ENCODE measurements at places on chromosomes 13 and 19.
A peak's percentile ranks its signal among the peaks of the same experiment; 100 is the strongest.

DNA sequence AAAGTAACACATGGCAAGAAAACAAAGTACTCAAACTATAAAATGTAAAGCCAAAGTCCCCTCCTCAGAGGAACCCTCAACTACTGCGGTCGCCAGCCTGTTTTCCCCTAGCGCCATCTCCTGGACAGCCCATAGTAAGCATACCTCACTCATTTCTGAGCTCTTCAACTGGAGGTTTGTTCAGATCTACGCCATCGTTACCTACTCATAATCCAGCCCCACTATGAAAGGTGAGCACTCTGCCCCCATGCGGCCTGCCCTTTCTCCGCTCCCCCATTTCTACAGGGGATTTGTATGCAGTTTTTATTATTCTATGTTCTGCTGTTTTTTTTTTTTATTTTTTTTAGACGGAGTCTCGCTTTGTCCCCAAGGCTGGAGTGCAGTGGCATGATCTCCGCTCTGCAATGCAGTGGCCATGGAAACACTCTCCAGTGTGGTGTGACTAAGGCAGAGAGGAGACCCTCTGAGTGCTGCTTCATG, 26.2 kb downstream of the OPA3 start:
- no peaks in the 10 kb centered on the region for H3K36me3 ChIP-seq
- no peak for DNase-seq
- H3K4me1 ChIP-seq, result no peaks in the 10 kb centered on the region
- H3K27me3 ChIP-seq, result no peaks in the 10 kb centered on the region
- H3K27ac ChIP-seq, result no peak overlapping the region
- no peak overlapping the region for H3K4me3 ChIP-seq

GRCh38 chr13:71274923-71275608, 591.9 kb downstream of the DACH1 start:
- H3K4me1 ChIP-seq, result no peaks in the 10 kb centered on the region
- H3K36me3 ChIP-seq, result no peaks in the 10 kb centered on the region
- H3K27ac ChIP-seq, result no peak overlapping the region
- no peak overlapping the region for H3K4me3 ChIP-seq
- no peaks in the 10 kb centered on the region for H3K27me3 ChIP-seq
- DNase-seq, result no peak

DNA sequence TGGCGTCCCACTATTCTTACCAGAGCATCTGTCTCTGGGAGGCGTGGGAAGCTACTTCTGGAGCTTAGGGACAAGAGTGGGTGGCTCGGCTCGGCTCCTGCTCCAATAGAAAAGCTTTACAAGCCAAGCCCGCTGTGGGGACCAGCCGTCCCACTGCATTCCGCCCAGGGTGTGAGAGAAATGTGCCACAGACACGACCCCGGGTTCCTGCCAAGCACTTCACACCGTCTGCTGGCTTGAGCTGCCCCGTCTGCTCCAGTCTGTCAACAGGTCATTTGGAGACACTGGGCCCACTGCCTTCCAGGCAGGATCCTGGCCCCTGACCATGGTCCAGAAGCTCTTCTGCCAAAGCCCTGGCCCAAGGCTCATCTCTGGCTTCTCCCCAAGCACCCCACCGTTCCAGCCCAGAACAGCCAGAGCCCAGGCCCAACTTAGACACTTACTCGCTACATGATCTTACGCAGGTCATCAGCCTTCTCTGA, 6.5 kb upstream of the FKRP start:
- no peak for DNase-seq
- H3K27me3 ChIP-seq, result no peaks in the 10 kb centered on the region
- no peaks in the 10 kb centered on the region for H3K36me3 ChIP-seq
- no peaks in the 10 kb centered on the region for H3K4me1 ChIP-seq
- peak overlapping the region; percentile 68 for H3K27ac ChIP-seq
- H3K4me3 ChIP-seq, result peak overlapping the region; percentile 1

DNA sequence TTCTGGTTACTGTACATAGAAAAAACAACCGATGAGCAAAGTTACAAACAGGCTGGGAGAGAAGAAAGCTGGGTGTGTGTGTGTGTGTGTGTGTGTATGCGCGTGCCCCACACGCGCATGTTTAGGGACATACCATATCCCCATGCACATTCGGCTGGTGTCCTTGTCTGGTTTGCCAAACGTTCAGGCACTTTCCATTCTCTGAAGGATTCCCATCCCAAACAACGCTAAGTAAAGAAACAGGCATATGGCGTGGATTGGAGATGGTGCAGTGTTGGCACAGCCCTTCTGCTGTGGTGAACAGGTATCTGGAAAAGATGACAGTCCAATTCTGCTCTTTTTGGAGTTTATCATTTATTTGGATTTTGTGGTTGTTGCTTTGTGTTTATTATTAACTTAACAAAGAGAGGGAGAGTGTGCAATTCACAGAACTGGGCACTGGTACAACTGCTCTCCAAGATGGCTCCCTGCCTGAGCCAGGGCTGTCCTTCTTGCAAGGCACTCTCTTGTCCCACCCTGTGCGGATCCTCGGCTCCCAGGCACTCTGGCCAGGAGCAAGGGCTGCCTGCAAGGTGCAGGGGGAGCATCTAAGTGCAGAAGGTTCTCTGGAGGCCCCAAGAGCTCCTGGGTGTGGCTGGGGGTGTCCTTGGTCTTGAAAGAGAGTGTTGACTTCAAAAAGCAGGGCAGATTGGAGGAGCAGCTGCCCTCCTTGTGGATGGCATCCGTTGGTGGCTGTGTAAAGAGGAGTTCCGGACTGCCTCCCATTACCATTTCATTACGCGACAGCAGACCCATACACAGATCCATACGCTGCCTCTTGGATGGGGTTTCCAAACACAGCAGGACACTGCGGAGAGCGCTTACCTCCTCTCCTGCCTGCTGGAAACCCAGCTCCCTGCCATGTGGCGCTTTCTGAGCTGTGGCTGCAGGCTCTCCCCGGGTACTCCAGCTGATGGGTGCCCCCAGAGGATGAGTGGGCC, 263.1 kb downstream of the ZNF536 start:
- DNase-seq, result no peak
- H3K27me3 ChIP-seq, result no peaks in the 10 kb centered on the region
- no peaks in the 10 kb centered on the region for H3K4me1 ChIP-seq
- H3K4me3 ChIP-seq, result no peak overlapping the region
- H3K36me3 ChIP-seq, result no peaks in the 10 kb centered on the region

- no peaks in the 10 kb centered on the region for H3K4me1 ChIP-seq
- H3K27ac ChIP-seq, result no peak overlapping the region
- H3K4me3 ChIP-seq, result no peak overlapping the region
- no peaks in the 10 kb centered on the region for H3K27me3 ChIP-seq
Observed at GRCh38 chr19:17831419-17831888, 10.1 kb upstream of the INSL3 start.

GRCh38 chr13:22298530-22298929, 627.7 kb downstream of the FGF9 start:
- H3K4me1 ChIP-seq, result no peaks in the 10 kb centered on the region
- H3K27ac ChIP-seq, result no peak overlapping the region
- H3K36me3 ChIP-seq, result no peaks in the 10 kb centered on the region
- no peak for DNase-seq

DNA sequence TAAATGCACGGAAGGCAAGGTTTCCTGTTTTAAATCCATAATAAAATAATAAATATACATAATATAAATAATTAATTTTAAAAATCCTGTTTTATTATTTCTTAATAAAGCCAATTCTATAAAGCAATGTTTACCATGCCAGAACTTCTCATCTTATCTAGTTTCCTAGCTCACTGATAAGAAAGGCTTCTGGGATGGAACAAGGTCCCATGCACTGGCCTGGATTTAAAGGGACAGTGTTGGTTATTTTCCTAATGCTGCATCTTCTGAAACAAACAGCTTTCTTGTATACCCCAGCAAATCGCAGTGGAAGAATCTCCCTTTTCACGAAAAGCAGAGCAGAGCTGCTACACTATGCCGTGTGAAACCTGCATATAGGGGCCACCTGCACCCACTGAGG, 68.8 kb downstream of the LNX2 start:
- H3K4me1 ChIP-seq, result no peaks in the 10 kb centered on the region
- DNase-seq, result no peak
- H3K4me3 ChIP-seq, result no peak overlapping the region
- H3K36me3 ChIP-seq, result peaks cover 4% of the 10 kb centered on the region

- no peaks in the 10 kb centered on the region for H3K27me3 ChIP-seq
- no peak overlapping the region for H3K27ac ChIP-seq
Observed at GRCh38 chr13:99295488-99296252, 11.5 kb downstream of the GPR183 start.

GRCh38 chr19:1340681-1341469, 42.8 kb upstream of the NDUFS7 start:
- H3K4me1 ChIP-seq, result no peaks in the 10 kb centered on the region
- H3K4me3 ChIP-seq, result no peak overlapping the region
- no peaks in the 10 kb centered on the region for H3K27me3 ChIP-seq

GRCh38 chr19:46924874-46925547, 64.2 kb downstream of the ARHGAP35 start:
- H3K4me3 ChIP-seq, result peak overlapping the region; percentile 49
- H3K27ac ChIP-seq, result peak overlapping the region; percentile 86
- no peaks in the 10 kb centered on the region for H3K27me3 ChIP-seq
- no peaks in the 10 kb centered on the region for H3K36me3 ChIP-seq

GRCh38 chr13:113001241-113002140, 32.5 kb downstream of the MCF2L start:
- H3K4me3 ChIP-seq, result no peak overlapping the region
- no peaks in the 10 kb centered on the region for H3K36me3 ChIP-seq
- H3K4me1 ChIP-seq, result no peaks in the 10 kb centered on the region

- no peaks in the 10 kb centered on the region for H3K27me3 ChIP-seq
- DNase-seq, result no peak
- H3K36me3 ChIP-seq, result no peaks in the 10 kb centered on the region
- H3K4me1 ChIP-seq, result no peaks in the 10 kb centered on the region
Observed at GRCh38 chr13:74845806-74846205, 636.2 kb downstream of the TBC1D4 start.

DNA sequence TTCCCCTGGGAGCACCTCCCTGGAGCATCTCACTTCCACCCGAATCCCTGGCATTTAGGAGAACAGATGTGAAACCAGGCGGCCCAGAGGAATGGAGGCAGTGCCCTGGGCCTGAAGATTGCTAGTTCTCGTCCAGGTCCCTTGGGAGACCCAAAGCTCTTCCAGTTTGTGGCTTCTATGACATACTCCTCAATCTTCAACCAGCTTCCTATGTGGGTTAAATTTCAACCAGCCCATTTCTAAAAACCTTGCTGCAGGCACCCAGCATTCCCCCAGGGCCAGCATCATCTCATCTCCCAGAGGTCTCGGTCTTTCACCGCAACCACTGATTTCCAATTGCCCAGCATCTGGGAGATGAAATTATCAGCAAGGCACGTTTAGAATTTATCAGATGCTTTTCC, 46.0 kb upstream of the STK24 start:
- H3K4me1 ChIP-seq, result no peaks in the 10 kb centered on the region
- H3K27ac ChIP-seq, result no peak overlapping the region
- H3K4me3 ChIP-seq, result no peak overlapping the region
- H3K36me3 ChIP-seq, result no peaks in the 10 kb centered on the region

GRCh38 chr13:33644581-33645543, 173.1 kb upstream of the RFC3 start:
- peak overlapping the region; percentile 78 for H3K27ac ChIP-seq
- H3K4me3 ChIP-seq, result no peak overlapping the region
- DNase-seq, result no peak
- no peaks in the 10 kb centered on the region for H3K36me3 ChIP-seq
- no peaks in the 10 kb centered on the region for H3K4me1 ChIP-seq

- no peak overlapping the region for H3K27ac ChIP-seq
- H3K4me3 ChIP-seq, result no peak overlapping the region
- no peaks in the 10 kb centered on the region for H3K36me3 ChIP-seq
- DNase-seq, result no peak
- H3K4me1 ChIP-seq, result no peaks in the 10 kb centered on the region
Observed at GRCh38 chr13:74528734-74529513, 394.7 kb upstream of the KLF12 start.

DNA sequence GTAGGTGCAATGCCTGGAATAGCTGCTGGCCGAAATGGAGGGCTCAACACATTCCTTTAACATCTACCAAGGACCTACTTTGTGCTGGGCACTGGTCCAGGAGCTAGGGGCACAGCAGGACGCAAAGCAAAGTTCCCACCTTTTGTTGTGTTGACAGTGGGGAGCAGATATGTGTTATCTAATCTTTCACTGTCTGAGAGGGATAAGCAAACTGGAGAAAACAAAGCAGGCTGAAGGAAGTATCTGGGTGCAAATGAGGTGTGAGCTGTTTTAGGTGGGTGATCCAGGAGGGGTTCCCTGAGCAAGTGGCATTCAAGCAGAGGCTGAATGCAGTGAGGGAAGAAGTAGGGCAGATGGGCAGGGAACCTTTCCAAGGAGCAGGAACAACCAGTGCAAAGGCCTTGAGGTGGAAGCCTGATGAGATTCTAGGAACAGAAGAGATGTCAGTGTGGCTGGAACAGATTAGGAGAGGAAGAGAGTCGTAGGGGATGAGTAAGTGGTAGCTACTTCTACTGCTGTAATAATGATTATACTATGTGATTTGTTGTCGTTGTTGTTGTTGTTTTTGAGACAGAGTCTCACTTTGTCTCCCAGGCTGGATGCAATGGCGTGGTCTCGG, 2.2 kb upstream of the PLAUR start:
- no peaks in the 10 kb centered on the region for H3K27me3 ChIP-seq
- H3K36me3 ChIP-seq, result no peaks in the 10 kb centered on the region
- H3K27ac ChIP-seq, result no peak overlapping the region
- DNase-seq, result no peak
- H3K4me1 ChIP-seq, result no peaks in the 10 kb centered on the region

DNA sequence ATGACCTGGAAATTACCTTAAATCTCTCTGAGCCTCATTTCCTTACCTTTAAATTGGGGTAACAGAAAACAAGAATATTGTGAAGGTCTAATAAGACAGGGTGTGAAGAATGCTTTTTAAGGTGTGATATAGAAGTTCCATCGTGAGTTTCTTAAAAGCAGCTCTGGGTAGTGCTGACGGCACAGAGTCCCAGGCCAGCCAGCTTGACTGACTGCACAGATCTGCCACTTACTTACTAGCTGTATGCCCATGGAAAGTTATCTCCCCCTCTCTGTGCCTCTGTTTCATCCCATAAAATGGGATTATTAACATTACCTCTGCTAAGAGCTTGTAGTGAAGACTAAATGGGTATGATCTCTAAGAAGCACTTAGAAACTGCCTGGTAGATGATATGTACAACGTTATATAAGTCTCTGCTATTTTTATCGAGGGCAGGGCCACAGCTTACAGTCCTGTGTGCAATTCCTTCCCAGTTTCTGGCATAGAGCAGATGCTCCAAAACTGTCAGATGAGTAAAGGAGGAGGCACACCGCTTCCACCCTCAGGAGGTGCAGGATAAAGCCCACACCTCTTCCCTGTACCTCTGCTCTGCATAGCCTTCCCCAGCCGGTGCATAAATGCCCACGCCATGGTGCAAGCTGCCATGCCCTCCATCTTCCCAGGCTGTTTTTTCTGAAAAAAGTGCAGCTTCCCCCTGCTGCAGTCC, 99.6 kb downstream of the MBNL2 start:
- H3K27ac ChIP-seq, result no peak overlapping the region
- H3K36me3 ChIP-seq, result no peaks in the 10 kb centered on the region
- no peak overlapping the region for H3K4me3 ChIP-seq
- DNase-seq, result no peak

DNA sequence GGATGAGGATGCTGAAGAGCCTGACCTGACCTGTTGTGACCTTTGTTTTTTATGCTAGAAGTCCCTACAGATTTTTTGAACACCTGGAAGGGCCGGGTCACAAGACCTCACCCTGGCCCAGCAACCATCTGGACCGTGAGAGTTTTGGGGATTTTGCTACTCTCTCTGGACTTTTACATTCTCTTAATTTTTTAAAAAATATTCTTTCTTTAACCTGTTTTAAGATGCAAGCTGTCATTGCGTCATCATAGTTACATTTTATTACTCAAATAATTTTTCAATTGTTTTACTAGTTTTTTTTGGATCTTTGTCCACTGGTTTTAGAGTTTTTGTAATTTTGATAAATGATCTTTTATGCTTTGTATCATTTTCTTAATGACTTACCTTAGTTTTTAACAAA, 7.5 kb downstream of the DKKL1 start:
- H3K36me3 ChIP-seq, result no peaks in the 10 kb centered on the region
- no peak overlapping the region for H3K4me3 ChIP-seq
- H3K4me1 ChIP-seq, result no peaks in the 10 kb centered on the region
- no peak for DNase-seq
